ENCODE measurements at places on chromosomes 2 and 18. TPM values are rescaled to one million over a fixed set of nuclear protein-coding genes. Genes with fewer than 3 reads are reported as not detected.

The SCYGR2 gene
- not detected for total RNA-seq

The ZDBF2 gene
- total RNA-seq = 5.2 TPM

The CLEC4F gene
- total RNA-seq = not detected

The PHOSPHO2 gene
- total RNA-seq = 1.1 TPM

The FRZB gene
- not detected for total RNA-seq

The HNRNPA3 gene
- total RNA-seq = 29.9 TPM

The MRPL53 gene
- 17.1 TPM for total RNA-seq

The TRIM54 gene
- total RNA-seq = not detected

The GAREM1 gene
- 21.8 TPM for total RNA-seq

The HTR2B gene
- total RNA-seq = 4.3 TPM

The GALNT14 gene
- not detected for total RNA-seq

The NDC80 gene
- 2.7 TPM for total RNA-seq

The UCN gene
- 1.2 TPM for total RNA-seq

The PLGLB2 gene
- total RNA-seq = 0.68 TPM

The PLEKHH2 gene
- 1.8 TPM for total RNA-seq

The SERPINB11 gene
- not detected for total RNA-seq

The RASGRP3 gene
- total RNA-seq = 4.2 TPM

The SRSF7 gene
- 55.0 TPM for total RNA-seq

The METTL8 gene
- 17.1 TPM for total RNA-seq

The SKA1 gene
- 0.62 TPM for total RNA-seq

The C2orf80 gene
- total RNA-seq = not detected

The FBXO36 gene
- total RNA-seq = 2.6 TPM

The PRKAG3 gene
- total RNA-seq = not detected
